ENCODE measurements at places on chromosomes 3 and 15.

DNA sequence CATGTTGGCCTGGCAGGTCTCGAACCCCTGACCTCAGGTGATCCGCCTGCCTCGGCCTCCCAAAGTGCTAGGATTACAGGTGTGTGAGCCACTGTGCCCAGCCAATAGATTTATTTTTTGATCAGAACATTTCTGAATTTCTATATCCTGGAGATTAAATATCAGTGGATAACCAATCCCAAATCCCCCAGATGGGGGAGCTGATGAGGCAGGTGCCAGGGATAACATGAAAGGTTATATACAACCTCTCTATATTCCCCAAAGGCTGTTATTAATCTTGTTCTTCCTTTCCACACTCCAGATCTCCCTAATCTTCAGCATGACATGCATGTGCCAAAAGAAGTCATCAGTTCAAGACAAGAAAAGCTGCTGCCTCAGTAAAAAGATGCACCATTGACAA, 112.3 kb downstream of the WDR76 start:
- no peak for DNase-seq

DNA sequence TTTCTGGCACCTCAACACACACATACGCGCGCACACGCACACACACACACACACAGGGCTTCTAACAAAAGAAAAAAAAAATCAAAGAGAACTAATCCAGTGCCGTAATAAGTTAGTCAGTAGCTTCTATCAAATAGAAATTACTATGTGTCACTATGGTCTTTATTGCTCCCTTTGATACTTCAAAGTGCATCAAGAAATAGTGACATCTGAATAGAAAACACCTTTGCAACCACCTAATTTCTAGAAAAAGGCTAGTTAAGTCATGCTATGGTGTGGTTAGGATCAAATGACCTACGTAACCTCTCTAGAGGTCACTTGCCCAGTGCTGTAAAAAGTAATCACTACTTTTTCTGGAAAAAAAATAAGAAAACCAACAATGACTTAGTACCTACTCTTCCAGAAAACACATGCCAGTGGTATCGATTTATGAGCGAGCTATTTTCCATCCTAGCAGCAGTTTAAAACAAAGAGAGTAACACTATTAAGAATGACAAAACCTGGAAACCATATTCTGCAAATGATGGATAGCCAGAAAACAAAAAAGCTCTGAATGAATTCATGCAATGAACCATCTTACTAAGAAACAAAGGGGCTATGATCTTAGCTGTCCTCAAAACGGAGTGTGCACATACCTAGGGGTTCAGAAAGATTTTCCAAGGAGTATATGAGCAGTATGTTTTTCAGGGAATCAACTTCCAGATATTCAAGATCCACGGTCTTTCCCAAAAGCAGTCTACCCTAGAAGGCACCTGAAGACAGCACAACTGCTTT, 6.8 kb downstream of the AVEN start:
- DNase-seq: no peak

DNA sequence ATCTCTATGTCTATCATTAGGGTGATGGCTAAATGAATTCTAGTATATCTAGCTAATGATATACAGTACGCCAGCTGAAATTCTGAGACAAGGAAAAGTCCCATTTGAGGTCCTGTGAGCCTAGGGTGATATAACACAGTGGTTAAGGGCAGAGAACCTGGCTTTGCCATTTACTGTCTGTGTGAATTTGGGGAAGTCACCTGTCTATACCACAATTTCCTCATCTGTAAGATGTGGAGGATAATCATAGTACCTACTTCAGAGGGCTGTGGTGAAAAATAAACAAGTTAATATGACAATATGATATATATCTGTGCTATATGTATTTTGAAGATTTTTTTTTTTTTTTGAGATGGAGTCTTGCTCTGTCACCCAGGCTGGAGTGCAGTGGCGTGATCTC, 9.8 kb upstream of the ANKDD1A start:
- DNase-seq: no peak

DNA sequence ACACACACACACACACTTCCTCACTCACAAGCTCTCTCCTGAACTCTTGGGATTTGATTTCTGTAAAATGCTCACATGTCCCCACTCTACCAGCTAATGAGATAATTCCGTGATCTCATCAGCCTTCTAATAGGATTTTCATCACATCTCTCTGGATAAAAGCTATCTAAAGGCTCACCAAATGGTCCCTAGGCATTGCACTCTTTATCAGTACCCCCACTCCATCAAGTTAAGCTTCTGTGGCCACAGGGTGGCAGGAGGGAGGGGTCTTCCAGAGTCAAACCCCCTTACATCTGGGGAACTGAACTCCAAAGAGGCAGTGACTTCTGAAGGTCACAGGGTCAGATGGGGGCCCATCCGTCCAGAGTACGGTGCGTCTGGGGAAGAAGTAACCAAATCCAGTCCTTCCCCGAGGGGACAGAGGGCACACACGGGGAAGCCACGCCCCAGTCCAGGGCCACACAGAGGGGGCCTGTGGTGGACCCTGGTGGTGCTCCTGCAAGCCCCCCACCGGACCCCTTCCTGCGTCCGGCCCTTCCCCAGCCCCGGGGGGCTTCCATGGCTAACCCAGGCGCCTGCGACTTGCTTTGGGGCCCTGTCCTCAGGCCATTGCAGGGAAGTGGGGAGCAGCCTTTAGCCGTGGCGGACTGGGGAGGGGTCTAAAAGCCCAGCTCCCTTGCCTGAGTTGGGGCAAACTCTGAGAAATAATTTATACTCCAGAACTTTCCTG, 25.5 kb downstream of the CPN2 start:
- DNase-seq: no peak

DNA sequence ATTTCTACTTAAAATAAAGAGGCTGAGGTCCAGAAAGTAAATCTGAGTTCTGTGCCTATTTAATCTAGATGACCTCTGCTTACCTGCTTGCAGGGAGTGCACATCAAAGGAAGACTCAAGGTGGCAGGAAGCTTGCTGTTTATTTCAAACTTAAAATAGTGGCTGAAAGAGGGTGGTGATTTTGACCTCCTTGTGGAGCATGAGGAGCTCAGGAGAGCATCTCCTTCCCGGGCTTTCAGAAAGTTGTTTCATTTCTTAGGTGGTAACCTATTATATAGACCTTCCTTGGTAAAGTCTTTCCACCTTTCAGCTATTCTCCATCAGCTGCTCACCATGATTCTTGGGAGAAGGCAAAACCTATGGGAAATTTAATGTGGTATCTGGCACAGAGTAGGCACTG, 494 bp downstream of the GCSAM start:
- no peak for DNase-seq

DNA sequence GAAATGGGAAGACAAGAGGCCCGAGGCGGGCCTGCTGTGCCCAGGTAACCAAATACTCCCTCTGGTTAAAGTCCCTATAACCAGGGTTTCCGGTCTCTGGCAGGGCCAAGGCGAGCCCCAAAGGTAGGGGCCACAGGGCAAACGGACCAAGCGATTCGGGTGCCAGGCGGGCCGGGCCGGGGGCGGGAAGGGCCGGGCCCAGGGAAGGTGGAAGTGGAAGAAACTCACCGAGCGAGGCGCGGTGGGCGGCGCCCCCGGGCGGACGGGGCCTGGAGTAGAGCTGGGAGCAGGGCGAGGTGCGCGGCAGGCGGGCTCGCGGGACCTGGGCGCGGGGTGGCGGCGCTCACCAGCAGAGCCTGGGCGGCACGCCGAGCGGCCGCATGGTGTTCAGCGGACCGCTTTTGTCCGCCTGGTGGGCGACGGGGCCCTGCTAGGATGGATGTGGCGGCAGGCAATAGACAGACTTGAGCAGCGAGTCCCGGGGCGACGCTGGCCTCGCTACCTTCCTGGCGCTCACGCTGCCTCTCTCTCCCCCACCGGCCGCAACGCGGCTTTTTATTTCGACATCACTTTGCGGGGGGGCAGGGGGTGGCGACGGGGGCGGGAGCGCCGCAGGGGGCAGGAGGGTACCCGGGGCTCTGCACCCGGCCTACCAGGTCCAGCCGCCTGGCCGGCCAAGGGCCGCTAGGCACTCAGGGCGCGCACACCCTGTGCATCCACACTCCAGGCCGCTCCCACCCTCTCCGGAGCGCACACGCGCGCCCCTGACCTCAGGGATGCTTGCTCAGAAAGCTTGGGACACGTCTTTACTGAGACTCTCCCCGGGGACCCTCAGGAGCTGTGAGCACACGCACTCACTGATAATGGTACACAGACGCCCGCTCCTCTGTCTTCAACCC, at the start of gene GATA2:
GATA2 (minus strand) TSS at position 531 of the 899 bp plus-strand sequence. CDS start 6,170 bp downstream, outside the sequence.
- DNase-seq: no peak
